ENCODE measurements at places on chromosomes 4 and X.

- DNase-seq = no peak
Observed at GRCh38 chrX:153372949-153373348, 28.2 kb downstream of the PNMA6E start.

- no peak for DNase-seq
Observed at GRCh38 chr4:152028131-152028530, 267.3 kb upstream of the GATB start.

DNA sequence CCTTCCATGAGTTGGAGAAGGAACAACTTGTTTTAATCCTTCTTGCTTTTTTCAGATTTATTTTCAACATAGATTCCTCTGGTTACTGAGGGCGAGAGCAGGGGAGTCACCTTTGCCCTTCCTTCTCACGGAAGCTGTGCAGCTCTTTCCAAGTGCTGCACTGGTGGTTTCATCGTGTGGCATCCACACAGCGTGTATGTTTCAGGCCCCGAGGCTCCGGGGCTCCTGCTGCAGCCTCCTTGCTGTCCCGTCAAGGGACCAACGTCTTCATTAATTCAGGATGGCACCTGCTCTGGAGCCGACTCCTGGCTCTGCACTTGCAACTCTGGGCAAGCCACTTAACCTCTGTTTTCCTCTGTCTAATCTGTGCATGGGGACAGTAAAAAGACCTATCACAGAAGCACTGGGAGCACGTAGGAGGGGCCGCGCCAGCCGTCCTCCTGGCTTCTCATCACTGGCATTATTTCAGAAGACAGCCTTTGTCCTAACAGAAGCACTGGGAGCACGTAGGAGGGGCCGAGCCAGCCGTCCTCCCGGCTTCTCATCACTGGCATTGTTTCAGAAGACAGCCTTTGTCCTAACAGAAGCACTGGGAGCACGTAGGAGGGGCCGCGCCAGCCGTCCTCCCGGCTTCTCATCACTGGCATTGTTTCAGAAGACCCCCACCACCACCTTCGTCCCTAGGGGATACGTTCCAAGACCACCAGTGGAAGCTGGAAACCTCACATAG, 117.8 kb upstream of the NKX1-1 start:
- no peak for DNase-seq

GRCh38 chr4:83783215-83783614, 247.3 kb downstream of the GPAT3 start:
- DNase-seq = no peak

DNA sequence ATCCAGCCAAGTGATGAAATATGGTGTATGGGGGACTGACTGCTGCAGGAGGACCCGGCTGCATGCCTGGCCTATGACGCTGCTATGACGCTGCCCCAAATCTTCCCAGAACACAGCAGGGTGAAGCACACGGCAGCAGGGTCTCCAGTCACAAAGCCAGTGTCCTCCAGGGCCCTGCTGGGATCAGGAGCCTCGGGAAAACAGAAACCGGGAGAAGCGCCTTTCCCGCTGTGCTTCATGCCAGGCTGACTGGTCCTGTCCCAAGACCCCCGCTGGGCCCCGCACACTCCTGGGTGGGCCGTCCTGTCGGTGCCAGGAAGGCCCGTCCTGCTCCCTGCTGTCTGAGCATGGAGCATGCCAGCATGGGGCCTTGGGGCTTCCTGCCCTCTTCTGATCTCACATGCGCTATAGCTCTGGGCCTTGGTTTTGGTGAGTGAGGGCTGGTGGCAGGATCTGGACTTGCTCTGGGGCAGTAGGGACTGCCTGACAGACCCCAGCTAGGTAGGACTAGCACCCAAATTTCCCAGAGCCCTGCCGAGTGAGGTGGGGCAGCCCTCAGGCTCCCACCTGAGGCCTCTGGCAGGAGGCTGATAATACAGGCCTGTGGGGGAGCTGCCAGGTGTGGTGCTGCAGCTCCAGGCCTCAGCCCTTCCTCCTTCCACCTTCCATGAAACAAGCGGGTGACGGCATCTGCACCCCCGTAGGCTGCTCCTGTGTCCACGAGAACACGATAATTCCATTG, 64.0 kb downstream of the ACOX3 start:
- no peak for DNase-seq

- DNase-seq = peak; percentile 70
Observed at GRCh38 chrX:72306851-72307645, 1.3 kb upstream of the CITED1 start.

GRCh38 chr4:1099270-1099669, 14.1 kb downstream of the RNF212 start:
- DNase-seq = no peak

DNA sequence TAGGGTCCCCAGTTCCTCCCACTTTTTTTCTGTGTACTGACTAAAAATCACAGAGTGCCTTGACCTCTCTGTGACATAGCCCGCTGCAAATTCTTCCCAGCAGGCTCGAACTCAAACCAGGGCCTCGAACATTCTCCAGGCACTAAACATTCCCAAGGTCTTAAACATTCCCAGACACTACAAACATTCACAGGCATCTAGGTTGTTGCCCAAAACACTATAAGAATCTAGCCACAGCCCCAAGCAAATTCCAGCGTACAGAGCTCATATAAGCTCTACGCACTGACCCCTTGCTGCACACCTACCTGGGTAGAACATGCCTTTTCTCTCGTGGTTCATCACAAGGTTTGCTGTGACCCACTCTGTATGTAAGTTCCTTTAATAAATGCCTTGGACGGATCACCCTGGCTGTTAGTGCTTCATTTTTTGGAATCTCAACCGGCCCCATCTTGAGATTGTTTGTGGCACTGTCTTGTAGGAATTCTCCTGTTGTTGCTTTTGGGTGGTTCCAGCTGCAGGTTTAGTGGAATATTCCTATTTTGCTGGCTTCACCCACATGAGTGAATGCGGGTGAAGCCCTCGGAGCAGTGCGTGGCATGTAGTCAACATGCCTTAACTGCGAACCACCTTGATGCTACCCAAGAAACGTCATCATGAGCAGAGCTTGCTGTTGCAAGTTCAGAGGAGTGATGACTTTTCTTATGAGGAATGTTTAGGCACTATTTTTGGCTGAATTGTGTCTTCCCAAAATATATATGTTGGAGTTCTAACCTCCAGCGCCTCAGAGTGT, 230.0 kb downstream of the HS3ST1 start:
- DNase-seq = no peak

All from large intestine (tissue), 12 donors.